ENCODE measurements at places on chromosomes 3 and 15. TPM values are rescaled to one million over a fixed set of nuclear protein-coding genes. Genes with fewer than 3 reads are reported as not detected.

HTR3E gene
- not detected for total RNA-seq

RHOV gene
- total RNA-seq, result not detected

DNA sequence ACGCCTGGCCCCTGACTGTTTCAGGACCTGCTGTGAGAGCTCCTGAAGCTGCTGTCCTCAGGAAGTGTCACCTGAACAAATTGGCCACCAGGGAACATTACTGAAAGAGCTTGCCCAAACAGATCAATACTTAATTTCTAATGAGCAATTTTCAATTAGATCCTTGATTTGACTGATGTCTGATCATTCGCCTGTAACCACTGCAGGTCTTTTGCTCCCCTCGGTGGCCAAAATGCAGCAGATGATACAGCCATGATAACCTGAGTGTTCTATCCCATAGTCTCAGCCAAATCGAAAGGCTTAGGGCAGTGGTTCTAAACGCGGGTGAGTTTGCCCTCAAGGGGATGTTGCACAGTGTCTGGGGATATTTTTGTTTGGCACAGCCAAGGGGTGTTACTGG is 57.6 kb upstream of the MEX3B start:
- no peak overlapping the region for H3K4me3 ChIP-seq
- H3K36me3 ChIP-seq, result no peaks in the 10 kb centered on the region
- DNase-seq, result no peak

DNA sequence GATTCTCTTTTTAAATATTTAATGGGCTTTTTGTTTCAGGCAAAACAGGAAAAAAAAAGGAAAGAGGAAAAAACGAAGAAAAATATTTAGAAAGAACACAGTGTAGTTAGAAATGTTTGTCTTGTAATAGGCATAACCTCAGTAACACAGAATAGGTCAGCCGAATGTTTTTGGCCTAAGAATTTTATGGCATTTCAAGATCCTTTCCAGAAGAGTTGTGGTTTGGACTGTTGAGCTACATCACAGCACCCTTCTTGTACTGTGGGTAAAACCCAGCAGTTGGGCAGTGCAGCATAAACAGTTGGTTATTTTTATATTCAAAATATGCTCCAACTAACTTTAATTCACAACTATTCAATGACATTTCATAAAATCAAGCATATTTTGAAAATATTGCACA is 474.4 kb upstream of the AGTR1 start:
- H3K27ac ChIP-seq, result no peak overlapping the region
- H3K4me3 ChIP-seq, result no peak overlapping the region
- no peak for DNase-seq
- no peaks in the 10 kb centered on the region for H3K27me3 ChIP-seq

DNA sequence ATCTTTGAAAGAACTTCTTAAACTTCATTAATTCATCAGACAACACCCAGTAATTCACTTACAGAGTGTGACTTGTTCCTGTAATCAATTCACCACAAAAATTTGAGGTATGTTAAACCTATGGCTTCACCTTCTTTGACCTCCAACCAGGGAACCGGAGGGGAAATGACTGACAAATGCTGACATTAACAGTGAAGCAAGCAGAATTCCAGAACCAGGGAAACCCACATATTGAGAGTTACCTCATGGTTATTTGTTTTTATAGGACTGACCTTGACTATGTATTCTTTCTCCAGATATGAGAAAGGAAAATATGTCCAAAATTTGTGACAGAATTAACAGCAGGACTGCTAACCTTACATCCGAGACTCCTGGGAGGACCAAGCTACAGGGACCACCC is 2.7 kb downstream of the P3H2 start:
- H3K27ac ChIP-seq, result no peak overlapping the region
- H3K36me3 ChIP-seq, result no peaks in the 10 kb centered on the region
- no peak overlapping the region for H3K4me3 ChIP-seq
- H3K27me3 ChIP-seq, result no peaks in the 10 kb centered on the region
- H3K4me1 ChIP-seq, result peaks cover 45% of the 10 kb centered on the region
- DNase-seq, result no peak

DNA sequence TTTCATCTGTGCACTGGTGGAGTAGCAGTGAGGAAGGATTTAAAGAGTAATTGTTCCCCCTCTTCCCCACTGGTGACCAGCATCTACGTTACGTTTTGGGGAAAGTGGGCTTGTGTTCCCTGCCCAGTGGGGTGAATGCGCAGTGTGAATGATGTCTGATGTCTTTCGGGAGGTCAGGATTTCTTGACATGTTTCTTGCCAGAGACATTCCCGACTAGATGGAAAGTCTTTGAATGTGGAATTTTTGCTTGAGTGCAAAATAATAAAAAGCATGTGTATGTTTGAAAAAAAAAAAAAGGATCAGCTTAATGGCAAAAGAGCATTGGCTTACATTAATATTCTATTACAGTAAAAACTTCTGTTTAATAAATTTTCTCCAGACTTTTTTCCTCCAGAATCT is 632.2 kb downstream of the FOXP1 start:
- H3K4me1 ChIP-seq, result peaks cover 52% of the 10 kb centered on the region
- H3K27ac ChIP-seq, result no peak overlapping the region
- H3K36me3 ChIP-seq, result no peaks in the 10 kb centered on the region

GRCh38 chr3:151867666-151868065 is 5.8 kb upstream of the SUCNR1 start:
- H3K27me3 ChIP-seq, result no peaks in the 10 kb centered on the region
- H3K4me3 ChIP-seq, result no peak overlapping the region
- no peaks in the 10 kb centered on the region for H3K4me1 ChIP-seq
- no peak for DNase-seq

- no peaks in the 10 kb centered on the region for H3K27me3 ChIP-seq
- no peak for DNase-seq
- H3K36me3 ChIP-seq, result no peaks in the 10 kb centered on the region
- no peak overlapping the region for H3K27ac ChIP-seq
- no peak overlapping the region for H3K4me3 ChIP-seq
Observed at GRCh38 chr15:25508369-25509002, 69.7 kb upstream of the UBE3A start.

GRCh38 chr3:120683213-120683612 is 1.2 kb upstream of the HGD start:
- H3K4me3 ChIP-seq, result no peak overlapping the region
- H3K27me3 ChIP-seq, result no peaks in the 10 kb centered on the region

DNA sequence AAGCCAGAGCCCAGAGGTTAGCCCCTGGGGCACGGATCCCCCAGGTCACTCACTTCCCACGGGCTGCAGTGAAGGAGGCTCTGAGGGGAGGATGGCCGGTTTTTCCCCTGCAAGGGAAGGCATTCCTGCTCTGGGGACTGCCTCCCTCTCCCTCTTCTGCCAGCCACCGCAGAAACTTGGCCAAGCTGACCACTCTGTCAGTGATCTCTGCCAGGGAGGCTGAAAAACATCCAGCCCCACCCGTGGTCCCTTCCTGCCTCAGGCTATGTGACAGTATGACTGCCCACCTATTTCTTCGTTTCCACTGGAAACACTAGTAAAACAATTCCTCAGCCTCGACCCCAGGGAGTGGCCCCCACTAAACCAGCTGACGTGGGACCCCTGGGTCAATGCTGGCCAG is 14.6 kb upstream of the FANCD2 start:
- no peaks in the 10 kb centered on the region for H3K36me3 ChIP-seq
- peaks cover 50% of the 10 kb centered on the region for H3K4me1 ChIP-seq
- peak overlapping the region; percentile 76 for H3K4me3 ChIP-seq
- no peak for DNase-seq
- H3K27ac ChIP-seq, result peak overlapping the region; percentile 80

DNA sequence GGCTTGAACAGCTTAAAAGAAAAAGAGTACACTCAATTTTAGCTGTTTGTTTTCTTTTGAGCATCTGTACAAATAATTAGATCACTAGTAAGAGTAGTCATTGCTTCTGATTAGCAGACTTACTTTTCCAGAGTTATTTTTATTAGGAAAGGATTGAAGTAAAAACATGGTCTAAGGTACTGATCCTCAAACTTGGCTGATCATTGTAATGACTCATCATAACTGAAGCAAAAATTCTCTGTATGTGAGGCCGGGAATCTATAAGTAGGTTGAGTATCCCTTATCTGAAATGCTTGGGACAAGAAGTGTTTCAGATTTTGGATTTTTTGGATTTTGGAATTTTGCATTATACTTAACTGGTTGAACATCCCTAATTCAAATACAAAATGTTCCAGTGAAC is 12.4 kb downstream of the NMD3 start:
- H3K27me3 ChIP-seq, result no peaks in the 10 kb centered on the region
- no peak overlapping the region for H3K4me3 ChIP-seq
- peaks cover 79% of the 10 kb centered on the region for H3K36me3 ChIP-seq

DNA sequence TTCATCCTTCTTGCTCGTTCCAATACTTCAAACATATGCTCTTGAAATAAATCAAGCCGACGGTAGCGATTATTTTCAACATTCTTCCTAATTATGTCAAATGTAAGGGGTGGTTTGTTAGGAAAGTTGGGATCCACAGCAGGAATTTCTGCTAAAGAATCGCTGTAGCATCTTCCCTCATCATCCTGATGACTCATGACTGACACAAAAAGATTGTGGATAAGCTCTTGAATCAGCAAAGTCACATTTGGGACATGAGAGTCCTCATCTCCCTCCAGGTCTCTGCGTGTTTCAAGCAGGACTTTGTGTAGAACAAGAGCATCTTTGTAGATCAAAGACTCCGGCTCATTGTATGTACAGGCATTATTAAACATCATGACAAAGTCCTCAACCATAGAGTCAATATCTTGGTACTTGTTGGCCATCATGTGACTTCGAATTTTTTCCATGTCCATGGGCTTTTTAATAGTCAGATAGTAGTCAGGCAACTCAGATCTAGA is 73.0 kb downstream of the UQCC5 start:
- H3K27ac ChIP-seq, result no peak overlapping the region
- DNase-seq, result no peak
- peaks cover 77% of the 10 kb centered on the region for H3K36me3 ChIP-seq
- peaks cover 23% of the 10 kb centered on the region for H3K4me1 ChIP-seq

DNA sequence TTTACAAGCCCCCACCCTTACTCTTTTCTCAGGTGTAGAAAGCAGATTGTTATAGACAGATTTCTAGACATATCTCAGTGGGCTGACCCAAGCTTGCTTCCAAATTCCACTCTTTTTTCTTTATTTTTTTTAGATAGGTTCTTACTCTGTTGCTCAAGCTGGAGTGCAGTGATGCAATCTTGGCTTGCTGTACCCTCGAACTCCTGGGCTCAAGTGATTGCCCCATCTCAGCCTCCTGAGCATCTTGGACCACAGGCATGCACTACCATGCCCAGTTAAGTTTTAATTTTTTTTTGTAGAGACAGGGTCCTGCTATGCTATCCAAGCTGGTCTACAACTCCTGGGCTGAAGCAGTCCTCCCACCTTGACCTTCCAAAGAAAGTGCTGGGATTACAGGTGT is 53.5 kb upstream of the ADAMTS9 start:
- H3K4me1 ChIP-seq, result peaks cover 32% of the 10 kb centered on the region
- H3K36me3 ChIP-seq, result no peaks in the 10 kb centered on the region
- H3K27me3 ChIP-seq, result no peaks in the 10 kb centered on the region
- no peak overlapping the region for H3K4me3 ChIP-seq
- DNase-seq, result no peak

GRCh38 chr3:110021659-110022058 is 684.3 kb upstream of the DPPA4 start:
- no peak overlapping the region for H3K27ac ChIP-seq
- no peaks in the 10 kb centered on the region for H3K4me1 ChIP-seq
- H3K27me3 ChIP-seq, result no peaks in the 10 kb centered on the region
- no peak for DNase-seq
- H3K4me3 ChIP-seq, result no peak overlapping the region
- H3K36me3 ChIP-seq, result no peaks in the 10 kb centered on the region

SLC9A9 gene
- 13.4 TPM for total RNA-seq

TGM5 gene
- total RNA-seq, result 0.33 TPM

PAQR5 gene
- 0.50 TPM for total RNA-seq

GRCh38 chr3:128321418-128321817 is 145.3 kb downstream of the DNAJB8 start:
- H3K4me3 ChIP-seq, result no peak overlapping the region
- no peaks in the 10 kb centered on the region for H3K27me3 ChIP-seq
- no peaks in the 10 kb centered on the region for H3K4me1 ChIP-seq
- no peak for DNase-seq
- no peak overlapping the region for H3K27ac ChIP-seq
- peaks cover 16% of the 10 kb centered on the region for H3K36me3 ChIP-seq

CSTA gene
- 3.5 TPM for total RNA-seq

GRCh38 chr3:17795711-17796110 is 53.3 kb upstream of the TBC1D5 start:
- no peak overlapping the region for H3K27ac ChIP-seq
- H3K4me1 ChIP-seq, result no peaks in the 10 kb centered on the region
- H3K27me3 ChIP-seq, result no peaks in the 10 kb centered on the region
- no peak for DNase-seq
- no peak overlapping the region for H3K4me3 ChIP-seq
- H3K36me3 ChIP-seq, result no peaks in the 10 kb centered on the region

DNA sequence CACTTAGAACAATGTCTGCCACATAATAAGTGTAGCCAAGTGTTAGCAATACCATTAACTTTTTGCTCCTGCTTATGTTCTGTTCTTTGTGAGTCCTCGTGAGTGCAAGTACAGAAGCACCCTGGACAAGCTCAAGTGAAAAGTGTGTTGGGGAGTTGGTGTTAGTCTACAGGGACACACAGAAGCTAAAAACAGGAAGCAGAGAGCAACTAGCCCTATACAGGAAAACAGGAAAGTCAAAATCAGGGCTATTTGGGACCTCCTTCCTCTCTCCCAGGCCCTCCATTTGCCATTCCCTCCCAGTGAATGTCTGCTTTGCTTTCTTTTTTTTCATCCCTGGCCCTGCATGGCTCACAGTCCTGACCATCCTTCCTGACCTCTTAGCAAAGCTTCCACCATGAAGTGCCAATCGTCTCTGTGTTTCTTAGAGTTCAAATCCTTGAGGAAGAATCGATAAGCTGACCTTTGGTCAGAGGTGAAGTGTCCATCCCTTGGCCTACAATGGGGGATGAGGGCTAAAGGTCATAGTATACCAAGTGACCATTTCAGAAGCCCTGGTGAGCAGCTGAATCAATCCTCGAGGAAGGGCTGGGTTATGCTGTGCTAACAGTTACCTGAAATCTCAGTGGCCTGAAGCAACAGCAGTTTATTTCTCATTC is 328.2 kb downstream of the SHQ1 start:
- no peak overlapping the region for H3K4me3 ChIP-seq
- no peaks in the 10 kb centered on the region for H3K27me3 ChIP-seq
- H3K36me3 ChIP-seq, result no peaks in the 10 kb centered on the region
- H3K27ac ChIP-seq, result no peak overlapping the region
- DNase-seq, result no peak

DNA sequence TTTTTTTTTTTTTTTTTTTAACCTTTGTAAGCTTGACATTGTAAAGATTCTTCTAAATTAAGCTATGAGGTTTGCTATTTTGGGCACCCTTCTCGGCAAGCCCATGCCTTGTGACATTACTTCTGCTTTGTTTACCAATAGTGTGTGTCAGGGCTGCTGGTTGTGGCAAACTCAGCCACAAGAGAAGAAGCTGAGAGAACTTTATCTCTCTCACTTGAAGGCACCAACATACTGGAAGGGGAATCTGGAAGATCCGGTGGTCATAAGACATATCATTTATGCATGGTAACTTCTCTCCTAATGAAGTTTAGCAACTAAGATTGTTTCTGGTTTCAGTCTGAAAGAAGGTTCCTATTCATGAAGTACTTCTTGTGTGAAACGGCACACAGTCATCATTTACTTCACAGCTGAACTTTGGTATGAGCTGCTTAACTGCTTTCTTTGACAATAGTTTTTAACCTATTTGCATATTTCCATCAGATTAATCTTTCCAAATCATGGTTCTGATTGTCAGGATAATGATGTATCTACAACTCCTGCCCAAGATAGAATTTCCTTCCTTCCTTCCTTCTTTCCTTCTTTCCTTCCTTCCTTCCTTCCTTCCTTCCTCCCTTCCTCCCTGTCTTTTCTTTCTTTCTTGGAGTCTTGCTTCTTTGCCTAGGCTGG is 189.3 kb downstream of the NFKBIZ start:
- H3K36me3 ChIP-seq, result no peaks in the 10 kb centered on the region
- peaks cover 12% of the 10 kb centered on the region for H3K4me1 ChIP-seq
- H3K4me3 ChIP-seq, result no peak overlapping the region

WDR73 gene
- 16.7 TPM for total RNA-seq

EDEM1 gene
- total RNA-seq, result 20.7 TPM
